K562 (cell line): ENCODE measurements at places on chromosomes 13 and 19. TPM values are rescaled to one million over a fixed set of nuclear protein-coding genes. Genes with fewer than 3 reads are reported as not detected.

MAP1S gene
- total RNA-seq: 79.8 and 81.0 TPM in 2 replicates

ZNF132 gene
- not detected in 2 replicates for total RNA-seq

TBXA2R gene
- total RNA-seq: 21.0 and 24.0 TPM in 2 replicates

FTL gene
- 3,376 and 3,459 TPM in 2 replicates for total RNA-seq

PTGER1 gene
- total RNA-seq: 0.29 and 0.35 TPM in 2 replicates

CCDC159 gene
- 5.9 and 7.6 TPM in 2 replicates for total RNA-seq

SMIM17 gene
- not detected in 2 replicates for total RNA-seq

TEX26 gene
- not detected in 2 replicates for total RNA-seq

COX7A1 gene
- not detected in 2 replicates for total RNA-seq

- no peak for DNase-seq
- H3K36me3 ChIP-seq: no peaks in the 10 kb centered on the region
- no peak overlapping the region for H3K4me3 ChIP-seq
- H3K27ac ChIP-seq: no peak overlapping the region
- no peaks in the 10 kb centered on the region for H3K27me3 ChIP-seq
Measured at GRCh38 chr13:109979228-109979627, 192.8 kb upstream of the IRS2 start.

GRCh38 chr13:96785986-96786385, 208.3 kb downstream of the OXGR1 start:
- no peaks in the 10 kb centered on the region for H3K4me1 ChIP-seq
- no peak overlapping the region for H3K27ac ChIP-seq
- H3K27me3 ChIP-seq: no peaks in the 10 kb centered on the region
- DNase-seq: no peak
- H3K36me3 ChIP-seq: no peaks in the 10 kb centered on the region

DNA sequence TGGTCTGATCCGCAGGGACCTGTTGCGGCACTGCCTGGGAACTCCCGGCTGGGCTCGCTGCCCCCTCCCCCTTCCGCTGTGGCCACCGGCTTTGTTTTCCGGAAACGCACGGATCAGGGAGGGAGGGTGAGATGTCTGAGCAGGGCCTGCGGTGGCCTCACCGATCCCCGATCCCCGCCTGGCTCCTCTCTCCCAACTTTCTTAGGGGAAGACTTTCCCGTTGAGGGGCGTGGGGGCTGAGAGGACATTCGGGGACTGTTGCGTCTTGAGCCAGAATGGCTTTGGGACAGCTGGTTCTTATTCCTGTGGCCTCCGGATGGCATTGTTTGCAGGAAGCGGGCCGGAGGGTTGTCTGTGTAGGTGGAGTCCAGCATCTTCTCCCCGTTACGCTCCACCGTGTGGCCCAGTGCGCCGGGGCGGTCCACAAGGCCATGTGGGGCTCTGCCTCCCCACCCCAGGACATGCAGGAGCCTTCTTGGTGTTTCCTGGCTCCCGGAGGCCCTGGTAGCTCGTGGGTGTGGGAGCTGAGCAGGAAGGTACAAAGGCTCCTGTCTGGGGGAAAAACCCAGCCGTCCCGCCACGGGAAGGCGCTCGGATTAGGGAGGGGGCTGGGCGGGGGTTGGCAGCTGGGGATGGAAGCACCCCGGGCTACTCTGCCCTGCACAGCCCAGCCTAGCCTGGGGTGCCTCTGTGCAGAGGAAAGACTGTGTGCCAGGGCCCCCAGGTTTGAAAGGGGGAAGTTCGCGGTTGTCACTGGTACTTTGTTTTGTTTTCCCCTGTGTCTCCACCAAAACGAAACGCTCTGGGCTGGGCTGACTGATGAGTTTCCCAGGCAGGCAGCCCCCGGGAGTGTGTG, 1.3 kb downstream of the CSNK1G2 start:
- H3K27me3 ChIP-seq: no peaks in the 10 kb centered on the region
- peak; percentile 83 for DNase-seq
- peaks cover 16% of the 10 kb centered on the region; the same call in 1 of the 3 replicates for H3K36me3 ChIP-seq
- peak overlapping the region; percentile 91 for H3K4me3 ChIP-seq
- peaks cover 25% of the 10 kb centered on the region for H3K4me1 ChIP-seq

GRCh38 chr19:6694147-6694815, 24.3 kb upstream of the TNFSF14 start:
- H3K4me3 ChIP-seq: no peak overlapping the region
- DNase-seq: peak; percentile 65
- peaks cover 27% of the 10 kb centered on the region for H3K4me1 ChIP-seq
- no peaks in the 10 kb centered on the region for H3K27me3 ChIP-seq

- peaks cover 9% of the 10 kb centered on the region; the same call in 2 of the 3 replicates for H3K27me3 ChIP-seq
- DNase-seq: no peak
- H3K4me3 ChIP-seq: no peak overlapping the region
- H3K4me1 ChIP-seq: peaks cover 17% of the 10 kb centered on the region
- H3K36me3 ChIP-seq: no peaks in the 10 kb centered on the region
- no peak overlapping the region for H3K27ac ChIP-seq
Measured at GRCh38 chr13:113415825-113416224, 37.5 kb downstream of the ADPRHL1 start.

DNA sequence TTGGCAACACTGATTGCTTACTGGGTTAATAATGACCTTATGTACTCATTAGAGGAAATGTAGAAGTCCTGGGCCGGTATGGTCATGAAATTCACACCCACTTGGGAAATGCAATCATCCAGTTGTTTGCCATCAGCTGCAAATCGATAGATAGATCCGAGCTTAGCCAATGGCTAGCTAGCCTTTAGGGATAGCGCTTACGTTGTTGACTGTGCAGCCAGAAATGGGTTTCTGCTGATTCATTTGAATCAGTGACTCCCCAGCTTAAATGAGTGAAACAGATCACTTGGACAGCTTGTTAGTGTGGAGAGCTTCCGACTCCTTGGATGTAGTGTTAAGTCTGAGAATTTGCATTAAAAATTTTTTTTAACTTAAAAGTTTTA, 11.8 kb downstream of the IL17D start:
- no peak for DNase-seq
- H3K27me3 ChIP-seq: no peaks in the 10 kb centered on the region
- no peak overlapping the region for H3K27ac ChIP-seq

DNA sequence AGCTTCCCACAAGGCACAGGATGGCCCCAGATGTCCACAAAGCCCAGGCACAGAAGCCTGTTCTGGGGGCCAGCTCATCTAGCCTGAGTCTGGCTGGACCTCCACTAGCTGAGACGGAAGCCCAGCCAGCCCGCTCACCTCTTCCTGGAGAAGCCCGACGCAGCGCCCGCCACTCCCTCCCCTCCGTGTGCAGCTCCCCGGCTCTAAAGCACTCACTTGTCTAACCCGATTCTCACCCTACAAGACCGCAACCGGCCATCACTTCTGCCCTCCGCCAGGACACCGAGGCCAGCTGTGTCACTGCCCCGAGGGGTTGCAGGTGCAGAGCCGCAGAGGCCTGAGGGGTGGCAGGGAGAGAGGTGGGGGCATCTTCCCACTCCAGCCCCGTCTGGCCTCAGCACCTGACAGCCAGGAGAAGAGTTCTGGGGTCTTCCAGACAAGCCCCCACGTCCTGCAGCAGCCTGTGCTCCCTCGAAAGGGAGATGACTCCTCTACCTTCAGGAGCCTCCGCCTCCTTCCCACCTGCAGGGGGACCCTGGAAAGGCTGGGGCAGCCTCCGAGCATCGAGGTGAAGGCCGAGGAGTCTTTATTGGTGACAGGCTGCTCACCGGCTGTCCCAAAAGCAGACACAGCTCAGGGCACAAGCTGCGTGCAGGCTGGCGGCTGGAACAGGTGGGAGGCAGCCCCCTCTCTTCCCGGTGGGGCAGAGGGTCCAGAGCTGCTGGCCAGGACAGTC, 5.9 kb upstream of the DIRAS1 start:
- peaks cover 10% of the 10 kb centered on the region for H3K27me3 ChIP-seq
- peaks cover 9% of the 10 kb centered on the region; the same call in 1 of the 3 replicates for H3K36me3 ChIP-seq
- no peak for DNase-seq
- H3K27ac ChIP-seq: no peak overlapping the region
- peaks cover 17% of the 10 kb centered on the region for H3K4me1 ChIP-seq

GRCh38 chr13:25192936-25193335, 20.8 kb upstream of the AMER2 start:
- peaks cover 3% of the 10 kb centered on the region; the same call in 1 of the 3 replicates for H3K27me3 ChIP-seq
- no peak overlapping the region for H3K4me3 ChIP-seq
- no peak for DNase-seq
- no peaks in the 10 kb centered on the region for H3K36me3 ChIP-seq

GRCh38 chr19:4701557-4701956, 22.1 kb downstream of the DPP9 start:
- H3K27me3 ChIP-seq: no peaks in the 10 kb centered on the region
- DNase-seq: no peak
- H3K36me3 ChIP-seq: peaks cover 85% of the 10 kb centered on the region; the same call in 2 of the 3 replicates
- no peak overlapping the region for H3K4me3 ChIP-seq

- no peaks in the 10 kb centered on the region for H3K4me1 ChIP-seq
- no peak overlapping the region for H3K4me3 ChIP-seq
- no peaks in the 10 kb centered on the region for H3K27me3 ChIP-seq
Measured at GRCh38 chr13:69769608-69770007, 338.0 kb upstream of the ATXN8OS start.

DNA sequence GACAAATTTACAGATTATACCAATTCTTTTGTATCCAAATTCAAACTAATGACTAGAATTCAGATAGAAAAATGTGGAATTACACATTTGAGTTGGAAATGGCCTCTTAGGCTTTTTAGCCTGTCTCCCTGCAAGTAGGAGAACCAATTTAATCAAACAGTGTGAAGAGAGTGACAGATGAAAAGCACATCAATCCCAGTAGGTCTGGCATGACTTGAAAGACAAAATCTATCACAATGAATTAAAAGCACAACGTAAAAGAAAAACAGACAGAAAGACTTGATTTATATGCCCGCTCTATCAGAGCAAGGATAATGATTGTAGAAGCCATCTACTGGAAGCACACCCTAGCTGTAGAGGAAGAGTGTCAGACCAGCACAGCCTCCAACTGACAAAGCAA, 1084.4 kb upstream of the SPRY2 start:
- no peaks in the 10 kb centered on the region for H3K36me3 ChIP-seq
- no peak overlapping the region for H3K27ac ChIP-seq
- H3K4me1 ChIP-seq: no peaks in the 10 kb centered on the region
- DNase-seq: no peak

GRCh38 chr13:61695147-61695546, 279.5 kb upstream of the PCDH20 start:
- H3K4me3 ChIP-seq: no peak overlapping the region
- no peaks in the 10 kb centered on the region for H3K4me1 ChIP-seq
- no peak overlapping the region for H3K27ac ChIP-seq
- H3K27me3 ChIP-seq: no peaks in the 10 kb centered on the region

DNA sequence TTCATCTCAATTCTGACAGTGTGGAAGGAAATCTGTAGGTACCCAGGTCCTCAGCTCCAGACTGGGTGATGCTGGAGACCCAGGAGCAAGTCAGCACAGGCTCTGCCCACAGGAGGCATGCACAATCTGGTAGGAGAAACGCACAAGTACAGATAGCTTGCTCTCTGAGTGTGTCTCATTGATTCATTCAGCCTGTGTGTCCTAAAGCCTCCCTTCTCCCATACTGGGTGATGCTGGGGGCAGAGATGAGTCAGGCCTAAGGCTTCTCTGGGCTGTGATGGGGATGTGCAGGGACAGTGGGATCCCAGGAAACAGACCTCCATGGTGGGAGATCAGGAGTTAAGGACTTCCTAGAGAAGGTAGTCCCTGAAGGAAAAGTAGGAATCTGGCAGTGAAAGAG, 6.8 kb downstream of the ZNF526 start:
- H3K4me3 ChIP-seq: no peak overlapping the region
- no peak overlapping the region for H3K27ac ChIP-seq
- peaks cover 21% of the 10 kb centered on the region for H3K4me1 ChIP-seq
- DNase-seq: no peak

DNA sequence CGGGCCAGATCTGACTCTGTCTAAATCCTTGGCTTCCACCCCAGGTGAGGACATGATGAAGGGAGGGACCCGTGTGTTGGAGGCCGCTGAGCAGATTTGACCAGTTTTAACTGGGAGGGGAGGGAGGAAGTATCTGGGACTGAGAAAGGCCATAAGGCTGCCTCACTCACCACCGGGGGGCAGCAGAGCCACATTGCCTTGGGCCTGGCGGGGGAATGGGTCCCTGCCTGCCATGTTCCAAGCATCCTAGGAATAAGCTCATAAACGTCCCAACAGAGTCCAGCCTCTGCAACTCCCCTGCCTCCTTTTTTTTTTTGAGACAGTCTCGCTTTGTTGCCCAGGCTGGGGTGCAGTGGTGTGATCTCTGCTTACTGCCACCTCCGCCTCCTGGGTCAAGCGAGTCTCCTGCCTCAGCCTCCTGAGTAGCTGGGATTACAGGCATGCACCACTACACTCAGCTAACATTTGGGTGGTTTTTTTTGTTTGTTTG, 15.5 kb downstream of the MAST3 start:
- no peak overlapping the region for H3K27ac ChIP-seq
- peak; percentile 75 for DNase-seq

GRCh38 chr13:48249018-48249417, 16.0 kb downstream of the ITM2B start:
- peaks cover 4% of the 10 kb centered on the region; the same call in 1 of the 3 replicates for H3K36me3 ChIP-seq
- no peak overlapping the region for H3K27ac ChIP-seq
- no peaks in the 10 kb centered on the region for H3K27me3 ChIP-seq
- no peaks in the 10 kb centered on the region for H3K4me1 ChIP-seq
- DNase-seq: no peak

DNA sequence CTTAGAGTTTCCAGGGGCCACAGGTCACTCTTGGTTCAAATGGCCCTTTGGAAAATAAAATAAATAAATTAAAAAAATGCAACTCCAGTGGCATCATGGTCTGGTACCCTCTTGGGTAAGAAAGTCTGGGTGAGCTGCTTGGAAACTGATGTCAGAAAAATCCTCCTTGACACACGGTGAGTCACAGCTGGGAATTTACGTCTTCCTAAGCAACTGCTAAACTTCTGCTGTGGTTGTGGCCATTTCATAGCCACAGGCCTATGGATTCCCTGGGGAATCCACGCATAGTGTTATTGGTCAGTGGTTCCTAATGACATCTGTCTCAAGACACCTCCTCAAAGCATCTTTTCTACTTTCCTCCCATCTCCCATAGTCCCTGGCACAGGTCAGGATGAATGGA, 220.8 kb downstream of the COG6 start:
- no peaks in the 10 kb centered on the region for H3K36me3 ChIP-seq
- no peaks in the 10 kb centered on the region; the same call in 1 of the 2 replicates for H3K27me3 ChIP-seq
- no peak for DNase-seq

DNA sequence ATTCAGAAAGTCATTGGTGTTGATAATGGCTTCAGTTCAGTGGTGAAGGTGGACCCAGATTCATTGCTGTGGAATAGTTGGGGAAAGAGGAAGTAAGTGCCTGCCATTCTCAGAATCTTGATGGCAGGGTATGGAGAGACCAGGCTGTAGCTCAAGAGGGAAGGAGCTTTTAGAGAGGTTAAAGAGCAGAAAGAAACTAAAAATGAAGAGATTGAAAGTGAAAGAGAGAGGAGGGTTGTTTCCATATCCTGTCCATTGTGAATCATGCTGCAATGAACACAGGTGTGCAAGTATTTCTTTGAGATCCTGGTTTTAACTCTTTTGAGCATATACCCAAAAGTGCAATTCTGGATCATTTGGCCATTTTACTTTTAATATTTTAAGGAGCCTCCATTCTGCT, 12.5 kb downstream of the GJB6 start:
- H3K4me3 ChIP-seq: no peak overlapping the region
- no peak for DNase-seq
- no peak overlapping the region for H3K27ac ChIP-seq
- no peaks in the 10 kb centered on the region for H3K27me3 ChIP-seq
- no peaks in the 10 kb centered on the region for H3K4me1 ChIP-seq
